Left ventricle myocardium superior (tissue), 1 donor: ENCODE measurements at places on chromosomes 5 and 9. TPM values are rescaled to one million over a fixed set of nuclear protein-coding genes. Genes with fewer than 3 reads are reported as not detected.

Gene UNC5A
- 0.22 TPM for total RNA-seq

Gene NMUR2
- total RNA-seq, result 0.20 TPM

DNA sequence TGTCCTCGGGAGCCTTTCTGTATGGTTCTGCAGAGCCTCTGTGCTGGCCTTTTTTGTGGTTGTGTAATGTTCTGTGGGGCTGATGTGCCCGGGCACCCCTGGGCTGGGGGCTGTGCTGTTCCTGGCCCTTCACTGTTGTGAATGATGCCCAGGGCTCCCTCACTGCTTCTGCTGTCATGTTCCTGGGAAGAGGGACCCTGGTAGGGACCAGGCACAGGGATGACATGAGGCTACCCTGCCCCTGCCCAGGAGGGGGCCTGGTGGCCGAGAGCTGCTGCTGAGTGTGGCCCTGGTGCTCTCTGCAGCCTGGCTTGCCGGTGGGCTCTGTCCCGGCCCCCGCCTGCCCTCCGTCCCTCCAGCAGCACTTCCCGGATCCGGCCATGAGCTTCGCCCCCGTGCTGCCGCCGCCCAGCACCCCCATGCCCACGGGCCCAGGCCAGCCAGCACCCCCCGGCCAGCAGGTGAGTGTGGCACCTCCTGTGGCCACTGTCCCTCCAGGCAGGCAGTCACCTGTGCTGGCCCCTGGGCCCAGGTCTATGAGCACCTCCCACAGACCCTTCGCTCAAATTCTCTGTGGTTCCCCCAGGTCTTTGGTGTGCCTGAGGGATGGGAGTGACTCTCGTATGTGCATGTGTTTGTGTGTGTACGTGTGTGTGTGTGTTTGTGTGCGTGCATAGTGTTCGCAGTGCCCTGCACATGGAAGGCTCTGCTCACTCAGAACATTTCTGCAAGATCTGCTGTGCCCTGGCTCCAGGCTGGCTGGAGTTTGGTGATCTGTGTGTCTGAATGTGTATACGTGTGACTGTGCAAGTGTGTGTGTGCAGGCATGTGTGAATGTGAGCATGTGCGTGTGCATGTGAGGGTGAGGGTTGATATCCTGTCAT, 72.3 kb downstream of the WNK2 start:
- DNase-seq, result no peak

- peak; percentile 44 for DNase-seq
These were observed 16.1 kb upstream of the FRRS1L start for GRCh38 chr9:109182940-109183798.

GRCh38 chr5:79795764-79796398, 106.2 kb downstream of the CMYA5 start:
- DNase-seq, result peak; percentile 77
